ENCODE measurements at places on chromosomes 3 and 15.

- no peak overlapping the region for H3K4me3 ChIP-seq
- no peaks in the 10 kb centered on the region for H3K36me3 ChIP-seq
- H3K27me3 ChIP-seq = no peaks in the 10 kb centered on the region
- DNase-seq = no peak
- no peak overlapping the region for H3K27ac ChIP-seq
Measured at GRCh38 chr3:102415553-102415952, 19.3 kb upstream of the ZPLD1 start.

DNA sequence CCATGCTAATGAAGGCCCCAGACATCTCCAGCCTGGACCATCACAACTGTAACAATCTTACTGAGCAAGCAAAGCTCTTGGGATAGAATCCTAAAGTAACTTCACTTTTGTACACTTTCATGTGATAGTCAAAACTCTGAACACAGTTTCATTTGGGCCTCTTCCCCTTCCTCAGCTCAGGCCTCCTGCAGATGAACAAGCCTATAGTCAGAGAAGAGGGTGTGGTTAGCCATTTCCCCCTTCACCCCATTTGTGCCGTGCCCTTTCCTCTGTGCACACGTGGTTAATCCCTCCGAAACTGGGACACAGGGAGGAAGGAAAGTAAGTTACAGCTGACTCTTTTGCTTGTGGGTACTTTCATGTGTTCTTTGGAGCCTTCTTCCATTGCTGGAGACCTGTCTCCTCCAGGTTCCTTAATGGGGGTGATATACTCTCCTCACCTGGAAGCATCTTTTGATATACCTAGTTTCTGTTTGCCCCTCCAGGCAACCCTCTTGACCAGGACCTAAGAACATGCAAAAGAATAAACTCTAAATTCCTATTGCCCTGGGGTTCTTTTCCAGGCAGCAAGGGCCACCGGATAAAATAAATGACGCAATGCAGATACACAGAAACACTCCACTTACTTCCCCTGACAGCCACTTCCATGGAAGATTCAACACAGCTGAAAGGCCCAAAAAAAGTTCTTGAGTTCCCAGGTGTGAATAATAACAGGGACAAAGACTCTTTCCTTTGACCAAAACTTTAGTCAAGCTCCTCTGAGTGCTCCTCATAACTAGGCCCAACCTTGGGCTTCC, 29.6 kb upstream of the CSTA start:
- no peaks in the 10 kb centered on the region for H3K4me1 ChIP-seq
- no peak overlapping the region for H3K27ac ChIP-seq
- H3K36me3 ChIP-seq = no peaks in the 10 kb centered on the region

DNA sequence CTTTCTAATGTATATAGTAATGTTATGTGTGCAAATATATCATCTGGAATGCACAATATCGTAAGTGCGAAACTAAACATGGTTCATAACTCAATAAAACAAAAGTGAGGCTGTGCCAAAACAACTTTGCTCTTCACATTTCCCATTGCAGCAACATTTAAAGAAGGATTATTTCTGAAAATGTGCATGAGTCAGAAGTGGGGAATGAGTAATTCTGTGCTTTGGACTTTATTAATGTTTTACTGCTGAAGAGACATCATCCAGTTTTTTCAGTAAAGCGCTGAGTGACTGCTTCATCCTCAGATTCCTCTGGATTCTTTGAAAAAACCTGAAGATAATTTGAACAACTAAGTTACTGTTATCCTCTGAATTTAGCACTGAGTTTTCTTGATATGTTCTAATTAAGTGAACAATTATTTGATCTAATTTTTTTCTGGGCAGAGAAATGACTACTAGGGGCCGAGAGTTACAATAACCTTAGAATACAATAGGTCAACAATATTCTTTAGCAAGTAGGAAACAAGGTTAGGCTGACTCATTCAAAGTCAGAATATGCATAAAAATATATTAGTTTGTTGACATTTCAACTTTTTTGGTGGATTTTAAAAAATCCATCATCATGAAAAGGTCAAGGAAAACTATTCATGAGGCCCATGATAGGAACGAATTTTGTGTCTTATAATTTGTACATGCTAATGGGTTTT, 20.0 kb upstream of the PLCL2 start:
- no peaks in the 10 kb centered on the region for H3K36me3 ChIP-seq
- H3K27ac ChIP-seq = no peak overlapping the region
- H3K27me3 ChIP-seq = no peaks in the 10 kb centered on the region
- no peaks in the 10 kb centered on the region for H3K4me1 ChIP-seq
- DNase-seq = no peak

GRCh38 chr15:63504979-63505841, 817 bp downstream of the USP3 start:
- H3K4me3 ChIP-seq = peak overlapping the region; percentile 90
- H3K4me1 ChIP-seq = peaks cover 19% of the 10 kb centered on the region
- H3K27ac ChIP-seq = peak overlapping the region; percentile 87
- no peaks in the 10 kb centered on the region for H3K36me3 ChIP-seq

- DNase-seq = no peak
- H3K36me3 ChIP-seq = no peaks in the 10 kb centered on the region
- no peak overlapping the region for H3K27ac ChIP-seq
Measured at GRCh38 chr15:25777037-25777436, 86.1 kb downstream of the ATP10A start.

Measured in endodermal cell (in vitro differentiated cells).